T-helper 17 cell (primary cell): ENCODE measurements at places on chromosomes 1 and 21.
A peak's percentile ranks its signal among the peaks of the same experiment; 100 is the strongest.

- no peak for DNase-seq
Observed at GRCh38 chr21:29568020-29568697, 269.4 kb downstream of the BACH1 start.

GRCh38 chr1:11674488-11674887, 6.5 kb downstream of the MAD2L2 start:
- DNase-seq, result no peak

DNA sequence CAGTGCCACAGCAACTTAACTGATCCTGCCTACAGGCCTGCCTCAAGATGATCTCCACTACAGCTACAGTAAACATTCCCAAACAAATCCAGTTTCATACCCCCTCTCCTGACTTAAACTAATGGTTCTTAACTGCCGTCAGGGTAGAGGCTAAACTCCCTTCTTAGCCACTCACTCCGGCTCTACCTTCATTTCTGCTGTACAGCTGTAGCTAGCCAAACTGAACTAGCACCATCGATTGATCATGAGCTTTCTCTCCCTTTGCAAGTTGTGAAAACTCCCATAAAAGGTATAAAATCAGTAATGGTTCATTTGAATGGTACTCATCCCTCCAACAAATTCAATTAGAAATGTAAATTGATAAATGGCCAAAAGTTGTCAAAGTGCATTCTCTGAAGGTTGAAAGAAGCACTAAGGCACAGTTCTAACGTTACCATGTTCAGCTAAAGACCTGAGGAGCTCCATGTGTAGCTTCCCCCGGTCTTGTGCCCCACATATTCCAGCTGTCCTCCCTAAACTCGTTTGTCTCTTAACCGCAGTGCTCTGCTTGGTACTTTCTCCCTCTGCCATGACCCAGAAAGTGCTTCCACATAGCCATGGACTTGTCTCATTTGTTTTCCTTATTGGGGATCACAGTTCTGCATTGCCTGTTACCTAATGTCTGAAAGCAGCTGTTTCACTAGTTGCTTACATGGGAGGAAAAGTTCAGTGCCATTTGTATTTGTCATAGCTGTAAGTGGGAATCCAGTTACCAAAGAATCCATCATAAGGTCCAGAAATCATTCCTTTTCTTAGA, 49.8 kb downstream of the DHX9 start:
- no peak for DNase-seq

DNA sequence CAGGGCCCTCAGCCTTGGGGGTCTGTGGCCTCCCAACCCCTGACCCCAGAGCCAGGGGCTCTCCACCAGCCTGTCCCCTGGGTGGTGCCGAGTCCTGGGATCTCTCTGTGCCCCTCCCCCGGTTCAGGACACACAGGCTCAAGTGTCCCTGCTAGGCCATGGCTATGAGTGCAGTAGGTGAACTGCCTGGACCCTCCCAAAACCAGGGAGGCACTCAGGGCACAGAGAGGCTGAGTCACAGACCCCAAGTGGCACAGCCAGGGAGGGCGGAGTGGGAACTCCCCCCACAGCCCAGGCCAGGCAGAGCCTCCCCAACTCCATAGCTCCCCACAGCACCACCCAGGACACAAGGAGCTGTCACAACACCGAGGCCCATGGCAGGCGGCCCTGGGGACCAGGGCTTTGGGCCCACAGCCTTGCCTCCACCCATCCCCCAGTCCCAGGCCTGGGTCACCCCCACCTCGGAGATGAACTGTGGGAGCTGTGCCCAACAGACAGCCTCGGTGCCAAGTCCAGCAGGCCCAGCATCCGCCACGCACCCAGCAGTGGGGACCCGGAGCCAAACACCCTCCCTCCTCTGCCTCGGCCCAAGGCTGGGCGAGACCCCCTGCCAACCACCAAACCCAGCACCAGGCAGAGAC, 3.2 kb downstream of the DVL1 start:
- no peak for DNase-seq

- no peak for DNase-seq
Observed at GRCh38 chr1:65174585-65174984, 26.6 kb downstream of the AK4 start.

DNA sequence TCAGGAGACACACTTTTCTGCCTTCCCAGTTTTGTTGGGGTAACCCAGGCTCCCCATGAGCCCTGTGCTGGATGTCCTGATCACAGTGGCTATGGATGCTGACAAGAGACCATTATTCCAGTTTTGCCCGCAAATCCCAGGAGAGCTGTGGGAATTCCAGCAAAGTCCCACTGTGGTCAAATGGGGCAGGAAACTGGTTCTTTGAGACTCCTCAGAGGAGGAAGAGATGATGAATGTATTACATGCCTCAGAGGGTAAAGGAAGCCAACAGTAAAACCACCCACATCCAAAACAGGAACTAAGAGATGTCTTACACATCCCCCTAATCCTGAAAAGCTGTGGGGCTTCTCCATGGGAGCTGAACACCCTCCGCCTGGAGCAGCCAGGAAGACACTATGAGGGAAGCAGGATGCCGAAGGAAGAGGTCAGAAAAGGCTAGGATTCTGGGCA, 12.8 kb upstream of the MPZL1 start:
- no peak for DNase-seq

DNA sequence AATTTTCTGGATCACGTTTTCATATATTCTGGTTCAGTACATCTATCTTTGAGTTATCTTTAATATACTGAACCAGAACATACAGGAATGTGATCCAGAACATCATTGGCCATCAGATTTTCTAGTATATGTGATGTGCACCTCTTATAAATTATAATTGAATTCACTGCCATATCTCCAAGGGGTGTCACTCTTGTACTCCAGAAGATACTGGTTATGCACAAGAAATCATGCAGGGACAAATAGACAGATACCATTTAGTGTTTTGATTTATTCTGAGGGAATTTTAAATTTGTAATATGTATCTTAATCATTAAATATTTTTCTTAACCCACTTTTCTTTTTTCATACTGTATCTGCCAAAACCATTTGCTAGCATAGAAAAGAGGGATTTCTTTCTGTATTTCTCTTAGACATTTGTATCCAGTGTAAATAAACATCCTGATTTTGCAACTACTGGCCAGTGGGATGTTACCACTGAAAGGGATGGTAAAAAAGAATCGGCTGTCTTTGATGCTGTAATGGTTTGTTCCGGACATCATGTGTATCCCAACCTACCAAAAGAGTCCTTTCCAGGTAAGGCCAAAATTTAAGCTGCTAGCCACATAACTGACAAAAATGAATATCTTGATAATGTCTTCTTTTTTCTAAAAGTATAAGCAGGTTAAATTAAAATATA, 16.7 kb downstream of the FMO3 start:
- DNase-seq, result no peak

- no peak for DNase-seq
Observed at GRCh38 chr21:25722631-25723030, 12.1 kb downstream of the ATP5PF start.

GRCh38 chr1:92877792-92878191, 46.0 kb downstream of the RPL5 start:
- DNase-seq, result no peak

DNA sequence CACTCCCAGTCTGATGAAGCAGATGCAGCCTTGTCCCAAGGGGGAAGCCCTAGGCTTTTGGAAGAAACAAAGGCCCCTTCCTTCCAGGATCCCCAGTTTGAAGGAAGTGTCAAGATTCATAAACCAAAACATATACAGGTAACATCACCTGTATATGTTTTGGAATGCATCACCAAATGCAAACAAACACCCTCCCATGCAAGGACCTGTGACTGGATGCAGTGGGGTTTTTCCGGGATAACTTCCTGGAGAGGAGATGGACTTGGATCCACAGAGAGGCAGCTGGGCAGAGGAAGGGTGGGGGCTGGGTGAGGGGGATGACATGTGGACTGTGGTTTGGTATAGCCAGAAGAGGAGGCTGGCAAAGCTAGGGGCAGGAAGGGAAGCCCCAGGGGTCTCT, 1.5 kb upstream of the PLA2G2F start:
- no peak for DNase-seq

GRCh38 chr21:46115441-46116188, 17.7 kb downstream of the COL6A2 start:
- peak; percentile 4 for DNase-seq

DNA sequence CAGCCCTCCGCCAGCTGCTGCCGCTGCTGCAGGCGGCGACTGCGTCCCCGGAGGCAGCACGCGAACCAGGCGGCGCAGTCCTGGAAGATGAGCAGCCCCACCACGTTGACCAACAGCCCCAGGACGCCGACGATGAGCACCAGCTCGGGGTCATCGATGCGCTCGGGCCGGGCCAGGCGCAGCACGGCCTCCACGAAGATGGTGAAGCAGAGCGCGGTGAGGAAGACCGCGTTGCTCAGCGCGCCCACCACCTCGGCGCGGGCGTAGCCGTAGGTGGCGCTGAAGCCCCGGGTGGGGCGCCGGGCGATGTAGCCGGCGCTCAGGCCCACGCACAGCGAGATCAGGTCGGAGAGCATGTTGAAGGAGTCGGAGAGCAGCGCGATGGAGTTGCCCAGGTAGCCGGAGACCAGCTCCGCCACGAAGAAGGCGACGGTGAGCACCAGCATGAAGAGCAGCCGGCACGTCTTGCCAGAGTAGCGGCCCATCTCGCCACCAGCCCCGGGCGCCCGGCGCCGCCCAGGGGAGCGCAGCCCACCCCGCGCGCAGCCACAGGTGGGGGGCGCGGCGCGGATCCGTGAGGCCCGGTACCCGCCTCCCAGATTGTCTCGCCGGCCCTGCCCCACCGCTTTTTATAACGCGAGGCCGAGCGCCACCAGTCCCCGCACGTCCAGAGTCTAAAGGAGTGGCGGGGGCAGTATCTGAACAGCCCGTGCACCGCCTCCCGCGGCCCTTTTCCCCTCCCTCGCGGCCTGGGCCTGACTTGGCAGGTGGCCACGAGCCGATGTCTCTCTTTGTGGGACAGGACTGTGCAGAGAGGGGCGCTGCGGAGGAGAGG, at the start of gene SLC30A10:
SLC30A10 (minus strand) TSS at position 602 of the 835 bp plus-strand sequence; CDS start at position 485, 117 bp downstream.
- no peak for DNase-seq

DNA sequence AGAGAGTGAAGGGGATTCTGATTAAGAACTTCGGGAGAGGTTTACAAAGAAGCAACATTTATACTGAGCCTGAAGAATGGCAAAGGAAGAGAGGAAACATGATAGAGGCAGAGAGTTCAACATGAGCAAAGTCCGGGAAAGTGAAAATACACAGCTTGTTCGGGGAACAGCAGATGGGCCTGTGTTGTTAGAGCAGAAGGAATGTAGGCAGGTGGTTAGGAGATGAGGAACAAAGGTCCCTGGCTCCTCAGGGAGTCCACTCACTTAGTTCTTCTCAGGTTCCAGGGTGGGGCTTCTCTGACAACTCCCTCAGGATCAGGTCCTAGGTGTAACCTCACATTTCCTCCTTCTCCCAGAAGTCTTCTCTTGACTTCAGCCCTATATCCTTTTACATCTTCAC, 5.1 kb upstream of the ZNF326 start:
- no peak for DNase-seq

- no peak for DNase-seq
Observed at GRCh38 chr1:245896258-245896657, 610.8 kb downstream of the SMYD3 start.

DNA sequence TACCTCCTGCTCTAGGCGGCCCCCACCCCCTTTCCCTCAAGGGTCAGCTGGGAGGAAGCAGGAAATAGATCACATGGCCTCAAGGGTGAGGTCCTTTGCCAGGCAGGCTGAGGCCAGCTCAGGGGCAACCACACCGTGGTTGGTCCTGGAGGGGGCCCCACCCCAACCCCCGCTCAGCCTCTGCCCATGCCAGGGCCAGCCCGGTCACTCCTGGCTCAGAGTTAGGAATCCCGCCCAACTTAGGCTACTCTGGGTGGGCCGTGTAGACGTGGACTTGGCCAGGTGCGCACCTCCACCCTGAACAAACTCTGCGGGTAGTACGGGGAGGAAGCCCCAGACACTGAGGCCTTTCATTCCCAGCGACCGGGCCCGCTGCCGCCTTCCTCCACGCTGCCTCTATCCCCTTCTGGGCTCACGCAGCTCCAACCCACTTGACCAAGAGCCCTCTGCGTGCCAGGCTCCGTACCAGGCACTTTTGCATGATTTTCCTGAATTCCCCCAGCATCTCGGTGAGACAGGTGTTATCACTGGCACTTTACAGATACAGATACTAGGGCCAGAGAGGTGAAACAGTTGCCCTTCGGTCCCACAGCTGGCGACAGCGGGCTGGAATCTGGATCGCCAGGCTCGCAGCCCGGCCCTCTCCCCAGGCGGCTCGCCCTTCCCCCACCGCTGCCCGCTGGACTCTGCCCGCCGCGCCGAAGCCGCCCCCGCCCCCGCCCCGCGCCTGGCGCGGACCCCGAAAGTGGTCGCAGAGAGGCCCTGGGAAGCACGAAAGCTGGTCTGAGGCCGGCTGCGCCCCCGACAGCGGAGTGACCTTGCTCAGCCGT, 769 bp downstream of the GALE start:
- no peak for DNase-seq

GRCh38 chr1:70146488-70146887, 58.9 kb downstream of the LRRC40 start:
- DNase-seq, result no peak

DNA sequence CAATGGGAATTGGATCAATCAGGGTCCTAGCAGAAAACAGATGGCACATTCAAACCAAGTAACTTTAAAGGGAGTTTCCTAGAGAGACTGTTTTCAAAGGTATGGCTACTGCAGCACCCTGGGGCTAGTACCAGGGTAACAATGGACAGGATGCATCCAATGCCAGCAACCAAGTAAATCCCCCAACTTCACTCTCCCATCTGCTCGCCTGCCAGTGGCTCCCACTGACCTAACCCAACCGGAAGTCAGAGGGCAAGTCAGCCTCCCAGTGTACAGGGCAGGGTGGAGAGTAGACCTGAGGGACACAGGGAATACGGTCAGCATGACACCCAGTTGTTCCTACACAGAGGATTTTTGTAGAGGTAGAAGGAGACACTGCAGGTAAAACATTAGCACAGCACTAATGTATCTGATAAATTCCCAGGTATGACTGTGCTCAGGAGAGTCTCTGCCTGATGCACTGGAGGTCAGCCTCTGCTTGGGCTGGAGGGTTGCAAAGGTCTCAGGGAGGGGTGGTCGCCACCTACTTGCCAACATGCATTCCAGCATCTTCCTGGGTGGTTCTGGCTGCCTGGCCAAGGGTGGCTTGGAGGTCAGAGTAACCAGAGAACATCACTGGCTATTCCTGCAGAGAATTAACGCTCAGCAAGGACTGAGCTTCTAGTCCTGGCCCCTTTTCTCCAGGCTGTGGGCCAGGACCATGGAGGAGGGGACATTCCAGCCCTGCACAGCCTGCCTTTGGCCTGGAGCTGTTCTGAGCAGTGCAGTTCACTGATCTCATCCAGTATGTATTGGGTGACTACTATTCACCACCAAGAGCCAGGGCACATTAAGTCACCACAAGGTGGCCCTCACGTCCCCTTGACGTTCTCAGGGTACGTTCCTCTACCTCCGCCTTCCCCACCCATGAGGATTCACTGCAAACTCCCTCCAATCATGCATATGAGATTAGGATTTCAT, 5.1 kb upstream of the GJA4 start:
- DNase-seq, result no peak

- DNase-seq, result no peak
Observed at GRCh38 chr1:25195835-25196234, 36.5 kb downstream of the SYF2 start.

- DNase-seq, result no peak
Observed at GRCh38 chr21:45845770-45846090, 135.8 kb upstream of the COL6A1 start.

GRCh38 chr1:52601519-52601918, 652 bp upstream of the GPX7 start:
- no peak for DNase-seq

- no peak for DNase-seq
Observed at GRCh38 chr1:64895500-64895899, 70.8 kb downstream of the JAK1 start.

- DNase-seq, result no peak
Observed at GRCh38 chr1:94773296-94773809, 46.8 kb upstream of the SLC44A3 start.

GRCh38 chr1:233025567-233025966, 75.2 kb downstream of the NTPCR start:
- no peak for DNase-seq
